ENCODE measurements at places on chromosomes 5 and 9.

DNA sequence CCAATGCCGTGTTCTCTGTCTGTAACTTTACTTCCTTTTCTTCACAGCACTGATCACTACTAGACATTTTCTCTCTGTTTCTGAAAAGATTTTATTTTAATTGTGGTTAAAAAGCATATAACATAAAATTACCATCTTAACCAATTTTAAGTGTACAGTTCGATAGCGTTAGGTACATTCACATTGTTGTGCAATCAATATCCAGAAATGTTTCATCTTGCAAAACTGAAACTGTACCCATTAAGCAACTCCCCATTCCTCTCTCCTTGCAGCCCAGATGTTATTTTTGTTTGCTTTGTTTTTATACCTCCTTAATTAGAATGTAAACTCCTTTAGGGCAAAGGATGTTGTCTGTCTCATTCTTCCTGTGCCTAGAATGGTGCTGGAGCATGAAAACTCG lies 47.5 kb downstream of the COL27A1 start:
- DNase-seq, result no peak

- DNase-seq, result no peak
These were observed 62.8 kb upstream of the CPEB4 start for GRCh38 chr5:173825215-173825865.

DNA sequence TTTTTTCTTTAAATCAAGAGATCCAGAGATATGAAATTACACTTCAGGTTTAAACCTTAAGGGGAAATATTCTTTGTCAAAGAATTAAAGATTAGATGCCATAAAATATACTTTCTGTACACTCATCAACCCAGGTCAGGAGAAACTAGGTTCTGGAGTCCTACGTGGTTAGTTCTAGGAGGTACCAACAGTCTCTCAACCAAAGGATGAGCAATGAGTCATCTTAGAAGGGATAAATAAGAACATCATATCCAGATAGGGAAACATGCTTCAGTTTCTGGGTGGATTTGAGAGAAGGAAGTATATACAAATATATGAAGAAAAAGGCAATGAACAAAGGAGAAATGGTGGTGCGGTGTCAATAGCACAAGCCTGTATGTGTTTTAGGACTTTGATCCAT lies 98.2 kb downstream of the CSNK1G3 start:
- no peak for DNase-seq

DNA sequence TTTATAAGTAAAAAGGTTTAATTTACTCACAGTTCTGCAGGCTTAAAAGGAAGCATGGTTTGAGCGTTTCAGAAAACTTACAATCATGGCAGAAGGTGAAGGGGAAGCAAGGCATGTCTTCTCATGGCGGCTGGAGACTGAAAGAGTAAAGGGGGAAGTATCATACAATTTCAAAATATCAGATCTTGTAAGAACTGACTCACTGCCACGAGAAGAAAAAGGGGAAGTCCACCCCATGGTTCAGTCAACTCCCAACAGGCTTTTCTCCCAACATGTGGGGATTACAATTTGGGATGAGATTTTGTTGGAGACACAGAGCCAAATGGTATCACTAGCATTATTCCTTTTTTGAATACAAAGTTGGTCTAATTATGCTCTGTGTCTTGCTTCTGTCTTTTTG lies 627.9 kb upstream of the ST8SIA4 start:
- no peak for DNase-seq

DNA sequence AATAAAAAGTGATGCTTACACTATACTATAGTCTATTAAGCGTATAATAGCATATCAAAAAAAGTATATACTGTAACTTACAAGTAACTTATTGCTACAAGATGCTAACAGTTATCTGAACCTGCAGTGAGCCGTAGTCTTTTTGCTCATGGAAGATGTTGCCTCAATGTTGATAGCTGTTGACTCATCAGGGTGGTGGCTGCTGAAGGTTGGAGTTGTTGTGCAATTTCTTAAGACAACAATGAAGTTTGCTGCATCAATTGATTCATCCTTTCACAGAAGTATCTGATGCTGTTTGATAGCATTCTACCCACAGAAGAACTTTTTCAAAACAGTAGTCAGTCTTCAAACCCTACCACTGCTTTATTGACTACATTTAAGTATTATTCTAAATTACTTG lies 7.8 kb upstream of the C9orf40 start:
- DNase-seq, result no peak

DNA sequence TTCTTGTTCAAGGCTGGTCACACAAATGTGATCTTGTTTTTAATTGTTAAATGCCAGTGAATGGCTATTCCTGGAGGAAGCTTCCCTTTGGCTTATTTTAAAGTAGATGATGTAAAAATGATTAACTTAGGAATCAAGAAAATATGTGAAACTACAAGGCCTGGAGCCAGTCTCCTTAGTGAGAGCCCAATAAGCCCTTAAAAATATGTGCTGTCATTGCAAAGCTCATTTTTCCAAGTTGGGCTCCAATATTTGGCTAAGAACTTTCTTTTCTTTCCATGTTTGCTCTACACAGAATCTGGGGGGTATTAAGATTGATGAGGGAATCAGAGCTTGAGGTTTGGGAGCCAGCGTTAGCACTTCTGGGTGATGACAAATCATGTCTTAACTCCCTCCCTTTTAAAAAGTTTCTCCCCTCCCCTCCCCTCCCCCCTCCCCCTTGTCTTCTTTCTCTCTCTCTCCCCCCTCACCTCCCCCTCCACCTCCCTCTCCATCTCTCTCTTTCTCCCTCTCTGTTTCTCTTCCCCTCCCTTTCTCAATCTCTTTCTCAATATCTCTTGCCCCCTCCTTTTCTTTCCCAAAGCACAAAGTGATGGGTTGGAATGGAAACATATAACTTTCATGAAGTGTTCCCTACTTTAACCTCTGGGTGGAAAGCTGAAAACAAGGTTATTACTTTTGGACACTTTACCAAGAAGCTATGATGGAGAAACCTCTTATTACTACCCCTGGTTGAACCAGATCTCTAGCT lies 86.0 kb downstream of the FBXL7 start:
- DNase-seq, result no peak

DNA sequence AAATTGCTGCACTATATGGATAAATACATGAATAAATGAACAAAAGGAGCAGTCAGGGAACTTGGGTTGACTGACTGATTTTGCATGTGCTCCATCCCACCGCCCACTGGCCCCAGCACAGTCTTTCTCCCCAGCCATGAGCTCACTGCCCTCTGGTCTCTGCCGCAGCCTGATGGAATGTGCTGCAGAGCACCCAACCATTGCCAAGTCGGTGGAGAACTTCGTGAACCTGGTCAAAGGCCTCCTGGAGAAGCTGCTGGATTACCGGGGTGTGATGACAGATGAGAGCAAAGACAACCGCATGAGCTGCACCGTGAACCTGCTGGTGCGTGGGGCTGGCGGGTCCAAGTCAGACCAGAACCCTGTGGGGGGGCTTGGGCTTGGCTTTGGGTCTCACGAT lies 53.9 kb upstream of the INSYN2B start:
- no peak for DNase-seq

DNA sequence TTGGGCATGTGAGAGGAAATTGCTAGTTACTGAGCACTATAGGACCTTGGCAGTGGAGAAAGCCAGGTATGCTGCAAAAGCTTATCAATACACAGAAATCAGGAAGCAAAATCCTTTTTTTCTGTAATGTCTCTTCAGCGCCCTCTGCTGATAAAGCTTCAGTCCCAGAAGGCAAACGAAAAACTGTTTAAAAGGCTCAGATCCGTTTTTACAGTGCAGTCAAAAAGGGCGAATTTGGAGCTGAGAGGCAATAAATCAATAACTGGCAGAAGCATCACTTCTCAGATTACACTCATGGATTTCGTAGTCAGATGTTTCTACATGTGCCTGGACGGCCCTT lies 1.1 kb upstream of the MAN2A1 start:
- no peak for DNase-seq

GRCh38 chr9:135442075-135442474 lies 37.5 kb upstream of the PPP1R26 start:
- DNase-seq, result no peak

GRCh38 chr5:35198075-35198474 lies 32.2 kb downstream of the PRLR start:
- DNase-seq, result peak; percentile 15

GRCh38 chr5:36383942-36384341 lies 82.2 kb upstream of the RANBP3L start:
- no peak for DNase-seq

GRCh38 chr5:61631438-61631941 lies 299.4 kb downstream of the ZSWIM6 start:
- no peak for DNase-seq

- no peak for DNase-seq
These were observed 83.9 kb upstream of the NIPBL start for GRCh38 chr5:36792560-36793180.

DNA sequence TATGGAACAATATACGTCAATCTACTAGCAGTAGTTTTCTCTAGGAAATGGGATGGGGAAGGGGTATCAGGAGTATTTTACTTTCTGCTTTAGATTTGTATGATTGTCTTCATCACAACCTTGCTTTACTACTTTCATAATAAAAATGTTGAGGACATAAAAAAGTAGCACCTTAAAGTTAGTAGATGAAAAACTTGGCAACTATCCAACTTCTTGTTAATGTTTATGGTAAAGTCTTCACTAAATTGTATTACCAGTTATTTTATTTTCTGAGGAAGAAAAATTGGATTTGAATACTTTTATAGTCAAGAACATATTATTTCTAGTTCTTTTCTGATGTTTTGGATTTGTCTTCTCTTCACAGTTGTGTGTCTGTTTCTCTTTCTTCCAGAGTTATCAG lies 372.1 kb downstream of the ARRDC3 start:
- DNase-seq, result no peak

- no peak for DNase-seq
These were observed 41.6 kb downstream of the GADD45G start for GRCh38 chr9:89646189-89646939.

DNA sequence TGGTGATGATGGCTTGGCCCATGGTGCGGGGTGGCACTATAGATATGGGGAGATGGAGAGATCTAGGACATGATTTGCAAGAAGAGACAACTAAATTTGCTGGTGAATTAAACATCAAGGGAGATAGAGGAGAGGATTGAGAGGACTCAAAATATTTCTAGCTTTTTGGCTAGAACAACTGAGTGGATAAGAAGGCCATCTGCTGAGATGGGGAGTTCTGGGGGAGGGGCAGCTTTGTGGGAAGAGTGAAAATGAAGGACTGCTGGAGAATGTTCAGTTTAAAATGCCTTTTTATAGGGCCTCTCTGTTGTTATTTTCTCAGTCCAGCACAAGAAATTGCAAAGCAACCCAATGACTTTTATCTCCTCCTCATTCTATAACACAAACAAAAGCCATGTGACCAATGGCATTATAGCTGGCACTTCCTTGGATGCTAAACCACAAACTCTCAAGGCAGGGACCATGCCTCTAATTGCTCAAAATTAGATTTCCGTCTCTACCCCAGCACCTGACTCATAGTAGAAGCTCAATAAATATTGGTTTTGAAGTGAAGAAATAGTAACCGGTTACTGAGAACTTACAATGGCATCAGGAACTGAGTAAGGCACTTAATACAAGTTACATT lies 29.8 kb downstream of the JAKMIP2 start:
- DNase-seq, result no peak

GRCh38 chr9:136945333-136946227 lies 537 bp downstream of the C8G start:
- DNase-seq, result no peak

GRCh38 chr9:88173378-88173999 lies 35.2 kb upstream of the SPATA31C2 start:
- DNase-seq, result peak; percentile 20

DNA sequence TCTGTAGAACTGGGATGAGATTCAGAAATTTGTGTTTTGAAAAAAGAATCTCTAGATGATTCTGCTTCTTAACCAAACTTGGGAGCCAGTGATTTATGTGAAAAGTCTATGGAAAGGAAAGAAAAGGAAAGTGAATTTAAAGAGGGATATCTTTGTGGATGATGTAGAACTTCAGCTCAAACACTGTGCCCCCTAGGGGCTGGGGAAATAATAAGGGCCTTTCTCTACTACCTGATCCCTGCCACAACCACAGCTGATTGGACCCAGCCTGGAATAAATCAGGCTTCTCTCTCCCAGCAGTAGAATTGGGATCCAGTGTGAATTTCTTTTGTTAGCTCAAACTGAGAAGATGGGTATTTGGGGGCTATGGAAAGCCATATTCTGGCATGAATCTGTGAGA lies 155.0 kb downstream of the PRELID2 start:
- DNase-seq, result no peak

- no peak for DNase-seq
These were observed 174.0 kb upstream of the DAB2 start for GRCh38 chr5:39598661-39599248.

- no peak for DNase-seq
These were observed 351.2 kb upstream of the C9orf72 start for GRCh38 chr9:27924502-27924901.

GRCh38 chr5:10685115-10685521 lies 75.9 kb downstream of the DAP start:
- DNase-seq, result no peak

DNA sequence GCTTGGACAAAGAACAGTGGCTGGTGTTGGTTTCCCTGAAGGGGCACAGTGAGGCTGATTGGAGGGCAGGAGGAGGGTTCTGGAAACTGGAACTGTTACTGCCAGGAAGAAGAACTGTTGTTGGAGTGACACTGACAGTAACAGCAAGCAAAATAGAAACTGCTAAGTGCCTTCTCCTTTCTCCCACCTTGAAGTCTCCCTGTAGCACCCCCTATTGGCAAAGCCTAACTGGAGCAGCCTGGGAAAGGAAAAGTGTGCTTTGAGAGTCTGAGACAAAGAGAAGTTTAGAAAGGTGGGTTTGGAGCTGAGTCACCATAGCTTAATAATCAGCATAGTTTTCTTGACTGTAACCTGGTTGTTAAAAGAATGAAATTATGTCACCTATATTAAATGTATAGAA lies 2.5 kb upstream of the TMEM174 start:
- no peak for DNase-seq

DNA sequence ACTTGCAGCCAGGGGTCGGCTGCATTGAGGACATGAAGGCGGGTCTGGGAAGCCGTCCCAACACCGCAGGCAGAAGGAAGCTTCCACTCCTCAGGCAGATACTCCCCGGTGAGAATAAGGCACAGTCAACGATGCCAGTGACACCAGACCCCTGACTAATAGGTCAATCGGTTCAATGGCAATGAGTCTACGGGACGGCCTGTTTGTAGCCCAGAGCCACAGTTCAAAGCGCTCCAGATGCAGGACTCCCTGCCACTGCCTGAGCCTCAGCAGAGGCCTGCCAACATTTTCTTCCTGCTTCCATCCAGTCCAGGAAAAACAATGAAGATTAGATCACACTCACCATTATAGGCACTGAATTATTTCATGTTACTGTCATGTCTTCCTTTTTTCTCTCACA lies 84.5 kb upstream of the SIMC1 start:
- DNase-seq, result no peak
